ENCODE measurements at places on chromosomes 16 and 17. TPM values are rescaled to one million over a fixed set of nuclear protein-coding genes. Genes with fewer than 3 reads are reported as not detected.

Gene MT1E
- total RNA-seq: 564 TPM

Gene UNK
- total RNA-seq: 35.1 TPM

Gene PRRT2
- total RNA-seq: 20.4 TPM

Gene MYH8
- not detected for total RNA-seq

Gene TLCD2
- 10.8 TPM for total RNA-seq

Gene PRR35
- total RNA-seq: not detected

Gene C17orf100
- 3.2 TPM for total RNA-seq

Gene SULT1A1
- total RNA-seq: 11.5 TPM

Gene FBXO47
- total RNA-seq: not detected

DNA sequence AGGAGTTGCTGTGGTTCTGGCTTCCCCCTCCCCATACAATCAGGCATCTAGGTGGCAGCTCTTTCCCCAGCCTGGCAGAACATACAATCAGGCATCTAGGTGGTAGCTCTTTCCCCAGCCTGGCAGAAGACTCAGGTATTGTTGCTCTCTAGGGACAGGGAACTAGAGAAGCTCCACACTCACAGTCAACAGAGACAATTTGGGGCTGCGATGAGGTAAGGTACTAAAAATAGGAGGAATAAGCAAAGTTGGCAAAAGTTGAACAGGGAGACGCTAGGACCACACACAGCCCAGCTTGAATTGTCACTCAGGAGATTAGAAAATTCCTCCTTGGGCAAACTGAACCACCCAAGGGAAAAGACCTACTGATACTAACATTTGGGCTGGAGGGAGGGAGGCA lies 315.5 kb upstream of the CDH5 start:
- peak; percentile 55 for DNase-seq

- DNase-seq: no peak
Measured at GRCh38 chr17:51197754-51198153, 31.5 kb downstream of the NME2 start.

- DNase-seq: no peak
Measured at GRCh38 chr17:10579270-10579669, 29.8 kb upstream of the MYH2 start.

DNA sequence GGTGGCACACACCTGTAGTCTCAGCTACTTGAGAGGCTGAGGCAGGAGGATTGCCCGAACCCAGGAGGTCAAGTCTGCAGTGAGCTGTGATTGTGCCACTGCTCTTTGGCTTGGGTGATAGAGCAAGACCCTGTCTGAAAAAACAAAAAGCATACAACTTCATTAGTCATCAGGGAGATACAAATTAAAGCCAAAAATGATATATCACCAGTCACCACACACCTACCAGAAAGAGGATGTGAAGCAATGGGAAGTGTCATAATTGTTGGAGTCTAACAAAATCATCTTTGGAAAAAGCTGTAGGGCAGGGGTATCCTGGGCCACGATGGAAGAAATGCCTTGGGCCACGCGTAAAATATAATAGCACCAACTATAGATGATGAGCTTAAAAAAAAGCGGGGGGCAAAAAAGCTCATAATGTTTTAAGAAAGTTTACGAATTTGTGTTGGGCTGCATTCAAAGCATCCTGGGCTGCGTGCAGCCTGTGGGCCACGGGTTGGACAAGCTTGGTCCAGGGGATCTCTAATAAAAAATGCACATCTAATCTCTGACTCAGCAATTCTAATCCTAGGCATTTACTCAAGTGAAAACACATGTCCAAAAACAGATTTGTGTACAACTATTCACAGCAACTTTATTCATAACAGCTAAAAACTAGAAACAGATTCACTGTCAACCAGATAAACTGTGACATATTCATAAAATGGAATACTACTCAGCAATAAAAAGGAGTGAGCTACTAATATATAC lies 65.9 kb downstream of the HIC1 start:
- DNase-seq: no peak

GRCh38 chr17:6254036-6254435 lies 180.9 kb downstream of the AIPL1 start:
- DNase-seq: no peak

GRCh38 chr16:56789360-56789759 lies 59.4 kb downstream of the NUP93 start:
- DNase-seq: no peak

- DNase-seq: no peak
Measured at GRCh38 chr16:70375636-70376611, 29.2 kb downstream of the DDX19A start.

- no peak for DNase-seq
Measured at GRCh38 chr17:59027750-59028149, 78.9 kb downstream of the TRIM37 start.

- no peak for DNase-seq
Measured at GRCh38 chr17:67411397-67411796, 34.3 kb downstream of the PITPNC1 start.

DNA sequence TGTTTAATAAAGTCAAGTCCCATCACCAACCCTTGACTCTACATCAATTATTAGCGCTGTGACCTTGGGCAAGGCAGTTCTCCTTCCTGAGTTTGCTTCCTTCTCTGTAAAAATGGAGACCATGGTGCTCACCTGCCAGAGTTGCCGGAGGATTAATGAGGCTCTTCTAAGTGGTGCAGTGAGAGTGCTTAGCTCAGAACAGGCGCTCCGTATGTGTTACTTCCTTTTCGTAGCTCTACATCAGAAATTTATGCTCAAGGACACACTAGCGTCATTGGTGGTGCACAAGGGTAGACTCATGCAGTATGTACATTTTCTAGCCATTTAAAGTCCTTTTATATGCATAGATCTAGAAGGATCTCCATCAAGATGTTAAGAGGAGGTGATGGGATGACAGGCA lies 17.4 kb upstream of the CMIP start:
- no peak for DNase-seq

- DNase-seq: no peak
Measured at GRCh38 chr16:4801962-4802658, at the start of gene ROGDI. TSS of gene ROGDI (minus strand) at chr16:4802633. CDS start at chr16:4802571, 62 bp downstream.

GRCh38 chr16:28477311-28477920 lies 5.3 kb upstream of the NPIPB7 start:
- no peak for DNase-seq

DNA sequence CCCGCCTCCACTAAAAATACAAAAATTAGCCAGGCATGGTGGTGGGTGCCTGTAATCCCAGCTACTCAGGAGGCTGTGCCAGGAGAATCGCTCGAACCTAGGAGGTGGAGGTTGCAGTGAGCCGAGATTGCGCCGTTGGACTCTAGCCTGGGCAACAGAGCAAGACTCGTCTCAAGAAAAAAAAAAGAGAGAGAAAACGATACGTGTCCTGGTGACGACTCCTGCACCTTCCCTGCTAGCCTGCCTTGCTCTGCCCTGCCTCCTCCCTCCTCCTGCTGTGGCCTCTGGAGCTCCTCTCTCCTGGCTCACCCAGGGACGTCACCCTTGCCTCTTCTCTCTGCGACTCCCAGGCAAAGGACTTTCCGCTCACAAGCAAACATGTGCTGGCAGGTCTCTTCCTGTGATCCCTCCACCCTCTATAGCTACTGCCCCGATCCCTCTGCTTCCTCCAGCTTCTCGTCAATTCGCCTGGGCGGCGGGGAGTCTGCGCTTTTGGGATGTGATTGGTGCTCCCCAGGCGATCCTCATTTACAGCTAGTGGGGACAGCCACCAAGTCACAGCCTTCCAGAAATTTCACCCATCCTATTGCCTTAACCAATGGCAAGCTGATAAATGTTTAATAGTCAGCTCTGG lies 25.5 kb upstream of the CBX4 start:
- no peak for DNase-seq

GRCh38 chr16:86316967-86317812 lies 193.1 kb upstream of the FOXF1 start:
- DNase-seq: no peak

- no peak for DNase-seq
Measured at GRCh38 chr16:88703486-88704309, 2.5 kb downstream of the RNF166 start.

GRCh38 chr17:76054112-76054476 lies 18.2 kb downstream of the SRP68 start:
- no peak for DNase-seq

DNA sequence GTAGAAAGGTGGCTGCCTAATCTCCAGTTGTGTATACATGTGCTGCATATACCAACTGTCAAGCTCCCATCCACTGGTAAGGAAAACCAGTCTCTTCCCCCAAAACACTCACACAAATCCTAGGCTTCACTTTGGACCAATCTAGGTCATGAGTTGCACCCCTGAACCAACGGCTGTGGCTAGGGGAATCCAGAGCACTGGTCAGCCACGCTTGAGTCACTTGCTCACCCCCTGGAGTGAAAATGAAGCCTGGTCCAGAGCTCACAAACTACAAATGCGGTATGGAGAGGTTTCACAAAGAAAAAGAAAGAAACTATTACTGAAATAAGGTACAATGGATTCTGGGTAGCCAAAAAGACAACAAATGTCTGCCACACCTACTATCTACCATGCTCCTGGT lies 66.1 kb upstream of the NLK start:
- no peak for DNase-seq

DNA sequence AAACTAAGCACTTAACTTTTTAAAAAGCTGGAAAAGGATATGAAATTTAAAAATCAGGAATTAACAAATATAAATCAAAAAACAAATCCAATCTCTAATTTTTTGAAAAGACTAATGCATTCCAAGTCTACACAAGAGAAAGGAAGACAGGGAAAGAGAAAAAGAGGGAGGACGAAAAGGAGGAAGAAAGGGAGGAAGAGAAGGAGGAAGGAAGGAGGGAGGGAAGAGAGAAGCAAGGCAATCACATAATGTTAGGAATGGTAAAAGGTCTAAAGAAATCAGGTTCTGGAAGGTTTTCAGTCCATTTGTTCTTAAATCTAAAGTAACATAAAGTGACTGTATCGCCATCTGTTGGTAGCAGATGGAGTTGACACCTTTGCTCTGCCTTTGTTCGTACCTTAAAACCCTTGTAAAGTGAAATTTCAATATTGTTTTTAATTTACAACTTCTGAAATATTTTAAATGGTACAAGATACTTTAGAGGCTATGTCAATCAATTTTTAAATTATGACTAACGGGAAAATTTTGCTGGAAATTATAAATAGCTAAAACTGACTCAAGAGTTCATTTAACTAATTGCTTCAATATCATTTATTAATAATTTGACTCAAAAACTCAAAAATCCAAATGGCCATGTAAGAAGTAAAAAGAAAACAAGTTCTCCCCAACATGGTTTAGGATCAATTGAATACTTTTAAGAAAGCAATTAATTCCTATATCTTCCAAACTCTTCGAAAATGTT lies 20.4 kb upstream of the CDYL2 start:
- no peak for DNase-seq

DNA sequence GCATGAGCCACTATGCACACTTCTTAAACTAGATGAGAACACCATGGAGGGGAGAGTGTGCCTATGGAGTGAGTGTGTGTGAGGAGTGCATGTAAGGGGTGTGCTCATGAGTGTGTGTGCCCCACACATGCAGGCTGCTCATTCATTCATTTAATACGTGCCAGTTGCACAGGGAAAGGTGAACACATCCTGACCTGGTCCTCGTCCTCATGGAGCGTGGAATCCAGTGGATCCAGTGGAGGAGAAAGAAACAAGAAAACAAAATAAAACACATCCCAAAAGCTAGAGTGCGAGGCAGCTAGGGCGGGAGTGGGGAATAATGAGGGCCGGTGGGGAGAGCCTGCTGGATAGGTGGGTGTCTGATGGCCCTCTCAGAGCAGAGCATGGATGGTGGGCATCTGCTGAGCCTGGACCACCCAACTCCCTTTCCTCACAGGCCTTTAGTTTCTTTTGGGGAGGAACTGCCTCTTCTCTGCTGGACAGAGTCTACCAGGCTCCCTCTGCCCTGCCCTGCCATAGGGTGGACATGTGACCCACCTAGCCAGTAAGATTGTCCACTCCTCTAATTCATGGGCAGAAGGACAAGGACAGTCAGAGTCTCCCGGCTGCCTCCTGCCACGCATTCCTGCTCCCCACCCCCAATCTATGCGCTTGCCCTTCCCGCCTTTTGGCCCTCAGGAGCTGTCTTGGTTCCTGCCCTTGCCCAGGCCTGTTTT lies 204.3 kb downstream of the RAB11FIP4 start:
- DNase-seq: no peak

GRCh38 chr16:30829130-30830071 lies 42.4 kb upstream of the ZNF629 start:
- no peak for DNase-seq

DNA sequence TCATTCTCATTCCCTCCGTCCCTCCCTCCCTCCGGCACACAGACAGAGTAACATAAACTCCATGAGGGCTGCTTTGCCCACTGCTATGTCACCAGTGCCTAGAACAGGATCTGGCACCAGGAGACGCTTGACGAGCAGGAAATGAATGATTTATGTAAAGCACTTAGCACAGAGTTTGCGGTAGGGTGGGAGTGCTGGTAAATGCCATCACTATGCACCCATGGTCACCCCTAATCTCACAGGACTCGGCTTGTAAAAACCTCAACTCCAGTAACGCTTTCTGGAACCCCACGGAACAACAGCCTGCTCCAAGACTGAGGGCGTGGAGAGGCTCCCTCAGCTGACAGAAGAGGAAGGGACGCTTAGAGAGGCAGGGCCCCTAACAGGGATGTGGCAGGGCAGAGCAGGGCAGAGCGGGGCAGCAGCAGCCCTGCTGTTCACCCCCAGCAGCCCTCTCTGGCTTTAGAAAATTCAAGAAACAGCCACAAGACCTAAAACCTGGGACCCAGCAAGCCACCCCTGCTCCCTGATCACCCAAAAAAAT lies 156.9 kb downstream of the C16orf78 start:
- DNase-seq: no peak

- no peak for DNase-seq
Measured at GRCh38 chr17:71467719-71468118, 653.1 kb upstream of the SOX9 start.

DNA sequence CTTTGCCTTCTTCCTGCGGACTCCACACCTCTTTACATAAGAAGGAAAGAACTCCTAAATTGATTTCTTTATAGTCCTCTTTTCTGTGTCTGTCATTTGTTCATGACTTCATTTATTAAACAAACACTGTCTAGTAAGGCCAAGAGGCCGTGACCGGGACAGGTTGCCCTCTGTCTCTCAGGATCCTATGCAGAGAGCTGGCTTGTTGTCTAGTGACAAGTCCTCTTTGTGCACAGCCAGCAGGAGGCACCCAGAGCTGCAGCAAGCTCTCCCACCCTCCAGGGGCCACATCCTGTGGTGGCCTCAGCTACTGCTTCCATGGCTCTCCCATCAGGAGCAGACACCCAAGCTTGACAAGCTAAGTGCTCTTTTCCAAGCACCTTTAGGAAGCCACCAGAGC lies 50.6 kb downstream of the PLD6 start:
- DNase-seq: no peak

DNA sequence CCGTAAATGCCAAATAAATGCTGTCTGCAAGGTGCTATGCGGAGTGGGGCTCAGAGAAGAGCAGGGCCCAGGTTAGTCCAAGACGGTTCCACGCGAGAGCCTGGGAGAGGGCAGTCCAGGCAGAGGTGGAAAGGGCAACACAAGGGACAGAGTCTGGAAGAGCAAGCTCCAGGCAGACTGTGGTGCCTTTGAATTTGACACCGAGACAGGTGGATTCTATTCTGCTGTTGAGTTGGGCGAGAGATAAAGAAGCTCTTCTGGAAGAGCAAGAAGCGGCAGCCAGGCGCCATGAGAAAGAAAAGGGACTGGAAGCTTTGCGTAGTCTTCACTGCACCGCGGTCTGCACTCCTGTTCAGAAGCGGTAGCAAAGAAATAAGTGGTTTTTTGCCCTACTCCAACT lies 55.6 kb downstream of the CYTH1 start:
- DNase-seq: no peak

All from vagina (tissue), 2 donors.